Mammary microvascular endothelial cell (primary cell): ENCODE measurements at places on chromosomes 1 and 21. TPM values are rescaled to one million over a fixed set of nuclear protein-coding genes. Genes with fewer than 3 reads are reported as not detected.

RNU1-2 gene
- under 0.01 TPM in 1 of 2 replicates, not detected in the other for total RNA-seq

MASP2 gene
- total RNA-seq = not detected in 2 replicates

MYOM3 gene
- total RNA-seq = 0.05 and 0.07 TPM in 2 replicates

CDCP2 gene
- not detected in 2 replicates for total RNA-seq

CHRNB2 gene
- 0.10 TPM in 1 of 2 replicates, not detected in the other for total RNA-seq

LYPD8 gene
- total RNA-seq = not detected in 2 replicates

S100A12 gene
- not detected in 2 replicates for total RNA-seq

SPATA45 gene
- not detected in 2 replicates for total RNA-seq

LAPTM5 gene
- total RNA-seq = 54.0 and 55.9 TPM in 2 replicates
